ENCODE measurements at places on chromosomes 2 and 18. TPM values are rescaled to one million over a fixed set of nuclear protein-coding genes. Genes with fewer than 3 reads are reported as not detected.

The FOXD4L1 gene
- 0.16 TPM for total RNA-seq

DNA sequence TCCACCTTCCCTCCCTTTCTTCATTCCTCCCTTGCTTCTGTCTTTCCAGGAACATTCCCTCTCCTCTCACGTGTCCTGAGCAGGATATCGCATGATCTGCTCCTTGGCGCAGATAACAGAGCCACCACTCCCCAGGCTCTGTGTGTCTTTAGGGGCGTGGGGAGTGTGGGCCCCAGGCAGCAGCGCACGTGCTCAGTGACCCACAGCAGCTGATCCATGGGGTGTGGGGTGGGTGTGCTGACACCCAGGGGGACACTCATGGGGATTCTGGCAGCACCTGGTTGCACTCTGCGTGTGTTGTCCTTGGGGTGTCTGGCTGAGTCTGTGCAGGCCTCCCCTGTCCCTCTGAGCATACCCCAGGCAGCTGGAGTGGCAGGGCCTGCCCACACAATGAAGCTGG lies 9.9 kb upstream of the FOSL2 start:
- DNase-seq, result no peak

DNA sequence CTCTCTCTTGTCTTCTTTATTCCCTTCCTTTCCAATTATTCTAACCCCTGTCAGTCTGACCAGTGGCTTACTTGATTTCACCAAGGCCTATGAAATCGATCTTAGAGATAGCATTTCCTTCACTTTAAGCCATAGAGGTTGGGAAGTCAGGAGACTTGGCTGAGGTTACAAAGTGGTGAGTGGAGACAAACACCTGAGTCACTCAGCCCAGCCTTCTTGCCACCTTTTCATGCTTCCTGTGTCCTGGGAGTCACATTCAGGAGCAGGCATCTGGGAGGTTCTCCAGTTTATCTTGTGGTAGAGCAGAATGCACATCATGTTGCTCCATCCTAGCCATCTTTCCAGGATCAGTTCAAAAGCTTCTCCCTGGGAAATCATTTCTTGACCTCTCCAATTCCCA lies 59.1 kb downstream of the VSNL1 start:
- DNase-seq, result no peak

DNA sequence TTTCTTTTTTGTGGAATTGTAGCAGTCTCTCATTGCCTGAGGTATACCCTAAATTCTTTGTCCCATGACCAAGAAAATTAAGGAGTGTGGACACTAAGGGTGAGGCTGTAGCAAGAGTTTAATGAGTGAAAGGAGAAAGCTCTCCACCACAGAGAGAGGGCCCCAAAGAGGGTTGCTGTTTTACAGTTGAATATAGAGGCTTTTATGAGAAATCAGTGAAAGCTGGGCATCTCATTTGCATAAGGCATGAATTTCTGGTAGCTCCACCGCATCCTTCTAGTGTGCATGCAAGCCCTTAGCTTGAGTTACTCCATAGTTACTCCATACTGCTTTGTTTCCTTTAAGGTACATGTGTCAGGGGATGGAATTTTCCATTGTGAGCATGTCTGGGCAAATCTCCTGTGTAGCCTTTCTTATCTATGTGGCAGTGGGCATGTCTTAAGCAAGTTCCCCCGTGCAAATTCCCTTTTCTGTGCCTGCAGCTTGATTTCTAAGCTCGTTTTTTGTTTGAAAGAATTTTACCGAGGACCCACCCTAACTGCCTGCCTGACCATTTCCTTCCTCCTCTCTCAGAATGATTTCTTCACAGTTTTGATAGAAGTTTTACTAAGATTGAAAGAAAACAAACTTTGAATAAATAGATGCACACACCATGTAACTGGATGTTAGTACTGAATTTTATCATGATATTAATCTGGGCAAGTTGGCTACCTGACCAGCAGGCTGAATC lies 218.9 kb downstream of the PARD3B start:
- DNase-seq, result no peak

DNA sequence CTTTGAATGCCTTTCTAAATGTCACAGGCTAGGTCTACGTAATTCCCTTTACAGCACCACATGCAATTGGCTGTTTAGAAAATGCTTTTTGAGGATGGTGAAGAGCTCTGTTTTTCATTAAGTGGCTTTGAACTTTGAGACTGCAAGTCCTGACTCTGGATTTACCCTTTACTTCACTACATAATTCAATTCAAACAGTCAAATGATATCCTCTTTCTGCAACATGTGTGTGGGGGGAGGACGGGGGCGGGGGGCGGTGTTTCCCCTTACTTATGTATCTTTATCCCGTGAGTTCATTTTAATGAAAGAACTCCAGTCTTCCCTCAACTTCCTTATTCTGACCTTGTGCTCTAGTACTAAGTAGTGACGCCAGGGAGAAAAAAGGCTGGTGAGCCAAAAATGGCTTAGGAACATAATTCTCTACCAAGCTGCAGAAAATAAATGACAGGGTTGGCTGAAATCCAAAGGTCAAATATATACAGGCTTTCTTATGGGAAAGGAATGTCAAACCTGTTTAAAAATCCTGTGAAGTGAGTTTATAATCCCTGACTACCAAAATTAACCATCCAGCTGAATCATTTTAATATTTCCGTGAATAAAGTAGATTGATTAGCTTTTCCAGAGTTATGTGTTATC lies 119.6 kb downstream of the SLC8A1 start:
- DNase-seq, result peak; percentile 16

The RBFA gene
- 20.1 TPM for total RNA-seq

DNA sequence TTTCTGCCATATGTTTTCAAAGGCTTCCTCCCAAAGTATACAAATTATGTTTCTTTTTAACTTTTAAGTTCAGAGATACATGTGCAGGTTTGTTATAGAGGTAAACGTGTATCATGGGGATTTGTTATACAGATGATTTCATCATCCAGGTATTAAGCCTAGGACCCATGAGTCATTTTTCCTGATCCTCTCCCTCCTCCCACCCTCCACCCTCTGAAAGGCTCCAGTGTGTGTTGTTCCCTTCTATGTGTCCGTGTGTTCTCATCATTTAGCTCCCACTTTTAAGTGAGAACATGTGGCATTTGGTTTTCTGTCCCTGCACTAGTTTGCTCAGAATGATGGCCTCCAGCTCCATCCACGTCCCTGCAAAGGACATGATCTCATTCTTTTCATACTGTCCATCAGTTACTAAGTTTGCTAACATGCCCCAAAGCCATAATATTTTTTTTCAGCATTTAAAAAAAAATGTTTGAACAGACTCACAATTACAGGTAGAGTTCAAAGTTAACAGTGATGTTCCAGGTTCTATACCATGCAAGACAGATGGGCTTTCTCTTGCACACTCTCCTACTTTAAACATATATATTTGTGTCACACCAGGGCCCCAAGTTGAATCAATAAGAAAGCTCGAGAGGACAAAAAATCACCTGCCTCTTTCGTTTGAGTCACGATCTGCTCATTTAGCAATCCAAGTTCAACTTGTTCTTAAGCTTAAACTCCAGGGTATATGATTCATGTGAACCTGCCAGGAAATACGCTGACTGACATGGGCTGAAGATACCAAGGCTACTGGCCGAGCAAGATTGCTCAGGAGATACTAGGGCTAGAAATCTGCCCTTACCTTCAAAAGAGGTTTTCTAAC lies 77.6 kb downstream of the AP1S3 start:
- peak; percentile 32 for DNase-seq

- DNase-seq, result no peak
Observed at GRCh38 chr2:55087936-55088335, 37.7 kb upstream of the RTN4 start.
